ENCODE measurements at places on chromosomes 7 and 10. TPM values are rescaled to one million over a fixed set of nuclear protein-coding genes. Genes with fewer than 3 reads are reported as not detected.

- no peak overlapping the region for H3K4me3 ChIP-seq
- H3K36me3 ChIP-seq = no peaks in the 10 kb centered on the region
- H3K27me3 ChIP-seq = peaks cover 16% of the 10 kb centered on the region
These were observed 5.8 kb upstream of the ZNF22 start for GRCh38 chr10:44994752-44995530.

Gene SVIL
- total RNA-seq = 46.4 TPM

Gene AKR1D1
- not detected for total RNA-seq

GRCh38 chr7:45911311-45911710 is 9.8 kb downstream of the IGFBP3 start:
- peaks cover 21% of the 10 kb centered on the region for H3K27me3 ChIP-seq
- no peaks in the 10 kb centered on the region for H3K36me3 ChIP-seq
- no peak overlapping the region for H3K4me3 ChIP-seq

- peak overlapping the region; percentile 93 for H3K27ac ChIP-seq
- no peaks in the 10 kb centered on the region for H3K36me3 ChIP-seq
- H3K4me3 ChIP-seq = peak overlapping the region; percentile 98
- DNase-seq = peak; percentile 16
These were observed 866 bp upstream of the SFMBT2 start for GRCh38 chr10:7411671-7412128.

Gene C7orf25
- 1.9 TPM for total RNA-seq

- DNase-seq = no peak
- no peaks in the 10 kb centered on the region for H3K4me1 ChIP-seq
- H3K36me3 ChIP-seq = no peaks in the 10 kb centered on the region
- no peak overlapping the region for H3K4me3 ChIP-seq
- H3K27me3 ChIP-seq = no peaks in the 10 kb centered on the region
These were observed 381.1 kb upstream of the SEMA3D start for GRCh38 chr7:85567983-85568382.

Gene PDE6C
- not detected for total RNA-seq

Measured in T-helper 17 cell (primary cell).